ENCODE measurements at places on chromosomes 2 and 18. TPM values are rescaled to one million over a fixed set of nuclear protein-coding genes. Genes with fewer than 3 reads are reported as not detected.

DNA sequence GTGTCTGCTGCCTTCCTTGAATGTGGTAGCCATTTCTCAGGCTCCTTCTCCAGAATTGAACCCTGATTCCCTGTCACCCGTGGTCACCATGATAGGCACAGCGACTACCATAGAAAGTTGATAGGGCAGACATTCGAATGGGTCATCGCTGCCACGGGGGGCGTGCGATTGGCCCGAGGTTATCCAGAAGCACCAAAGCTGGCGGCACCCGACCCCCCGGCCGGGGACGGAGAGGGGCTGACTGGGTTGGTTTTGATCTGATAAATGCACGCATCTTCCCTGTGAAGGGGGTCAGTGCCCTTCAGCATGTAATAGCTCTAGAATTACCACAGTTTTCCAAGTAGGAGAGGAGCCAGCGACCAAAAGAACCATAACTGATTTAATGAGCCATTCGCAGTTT, 94.0 kb upstream of the ANKRD30BL start:
- DNase-seq, result no peak

DNA sequence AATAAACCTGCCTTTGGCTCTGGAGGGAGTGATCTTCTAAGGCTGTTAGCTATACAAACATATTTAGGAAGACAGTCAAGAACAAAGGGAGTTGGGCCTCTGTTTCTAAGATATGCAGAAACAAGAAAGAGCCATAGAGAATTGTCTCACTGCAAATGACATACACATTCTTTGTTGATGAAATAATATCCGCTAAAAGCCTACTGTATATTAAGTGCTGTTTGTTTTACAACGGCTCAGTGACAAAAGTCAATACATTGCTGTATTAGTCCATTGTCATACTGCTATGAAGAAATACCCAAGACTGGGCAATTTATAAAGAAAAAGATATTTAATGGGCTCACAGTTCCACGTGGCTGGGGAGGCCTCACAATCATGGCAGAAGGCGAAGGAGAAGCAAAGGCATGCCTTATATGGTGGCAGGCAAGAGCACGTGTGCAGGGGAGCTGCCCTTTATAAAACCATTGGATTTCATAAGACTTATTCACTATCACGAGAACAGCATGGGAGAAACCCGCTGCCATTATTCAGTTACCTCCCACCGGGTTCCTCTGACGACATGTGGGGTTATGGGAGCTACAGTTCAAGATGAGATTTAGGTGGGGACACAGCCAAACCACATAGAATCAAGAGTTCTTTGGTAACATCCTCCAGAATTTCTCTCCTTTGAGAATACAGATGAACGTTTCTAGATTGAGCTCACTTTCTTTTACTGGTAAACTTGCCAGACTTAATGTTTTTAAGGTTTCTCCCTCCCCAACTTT, 157.8 kb downstream of the PIK3C3 start:
- no peak for DNase-seq

- no peak for DNase-seq
These were observed 4.7 kb downstream of the OSR1 start for GRCh38 chr2:19353721-19354050.

The CRYGD gene
- not detected for polyA plus RNA-seq

DNA sequence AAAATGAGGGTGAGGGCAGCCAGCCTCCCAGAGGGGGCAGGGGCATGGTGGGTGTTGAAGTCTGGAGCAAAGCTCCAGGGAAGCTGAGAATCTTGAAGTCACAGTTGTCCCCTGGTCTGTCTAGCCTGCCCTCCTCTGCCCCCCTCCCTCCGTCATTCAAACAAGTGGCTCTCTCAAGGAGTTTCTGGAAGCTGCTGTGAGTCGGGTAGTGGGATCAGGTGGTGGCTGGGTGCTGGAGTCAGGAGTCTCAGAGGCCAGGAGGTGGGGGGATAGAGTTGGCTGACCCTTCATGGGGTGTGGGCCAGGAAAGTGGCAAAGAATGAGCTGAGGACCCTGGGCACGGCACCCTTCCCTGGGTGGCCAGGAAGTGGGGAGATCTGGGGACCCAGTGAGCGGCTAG, 495 bp upstream of the ASIC4 start:
- no peak for DNase-seq

GRCh38 chr2:70062270-70062669, 25.0 kb upstream of the PCBP1 start:
- no peak for DNase-seq

GRCh38 chr2:3601561-3602271, 6.8 kb downstream of the COLEC11 start:
- DNase-seq, result no peak

Measured in B cell (primary cell).